ENCODE measurements at places on chromosomes 16 and 17.

DNA sequence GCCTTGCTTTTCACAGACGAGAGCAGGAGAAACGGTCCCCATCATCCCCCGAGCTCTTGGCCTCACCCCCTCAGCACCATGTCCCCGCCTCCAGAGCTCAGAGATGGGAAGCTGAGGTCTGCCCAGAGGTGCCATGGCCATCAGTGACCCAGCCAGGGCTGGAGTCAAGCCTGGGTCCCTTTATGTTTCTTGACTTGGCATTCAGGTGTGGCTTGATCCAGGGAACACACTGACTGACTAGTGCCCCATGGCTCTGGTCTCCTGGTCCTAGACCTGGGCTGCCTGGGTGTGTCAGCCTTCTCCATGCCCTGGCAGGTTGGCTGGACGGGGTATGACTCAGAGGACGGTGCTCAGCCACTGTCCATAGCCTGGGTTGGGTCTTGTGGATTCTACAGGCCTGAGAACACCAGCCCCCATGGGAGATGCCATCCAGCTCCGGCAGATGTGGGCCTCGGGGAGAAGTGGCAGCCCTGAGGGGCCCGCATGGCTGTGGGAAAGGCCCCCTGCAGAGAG, 54.2 kb downstream of the ZFPM1 start:
- no peak for DNase-seq

GRCh38 chr17:7293159-7293558, 1.3 kb downstream of the YBX2 start:
- DNase-seq = no peak

DNA sequence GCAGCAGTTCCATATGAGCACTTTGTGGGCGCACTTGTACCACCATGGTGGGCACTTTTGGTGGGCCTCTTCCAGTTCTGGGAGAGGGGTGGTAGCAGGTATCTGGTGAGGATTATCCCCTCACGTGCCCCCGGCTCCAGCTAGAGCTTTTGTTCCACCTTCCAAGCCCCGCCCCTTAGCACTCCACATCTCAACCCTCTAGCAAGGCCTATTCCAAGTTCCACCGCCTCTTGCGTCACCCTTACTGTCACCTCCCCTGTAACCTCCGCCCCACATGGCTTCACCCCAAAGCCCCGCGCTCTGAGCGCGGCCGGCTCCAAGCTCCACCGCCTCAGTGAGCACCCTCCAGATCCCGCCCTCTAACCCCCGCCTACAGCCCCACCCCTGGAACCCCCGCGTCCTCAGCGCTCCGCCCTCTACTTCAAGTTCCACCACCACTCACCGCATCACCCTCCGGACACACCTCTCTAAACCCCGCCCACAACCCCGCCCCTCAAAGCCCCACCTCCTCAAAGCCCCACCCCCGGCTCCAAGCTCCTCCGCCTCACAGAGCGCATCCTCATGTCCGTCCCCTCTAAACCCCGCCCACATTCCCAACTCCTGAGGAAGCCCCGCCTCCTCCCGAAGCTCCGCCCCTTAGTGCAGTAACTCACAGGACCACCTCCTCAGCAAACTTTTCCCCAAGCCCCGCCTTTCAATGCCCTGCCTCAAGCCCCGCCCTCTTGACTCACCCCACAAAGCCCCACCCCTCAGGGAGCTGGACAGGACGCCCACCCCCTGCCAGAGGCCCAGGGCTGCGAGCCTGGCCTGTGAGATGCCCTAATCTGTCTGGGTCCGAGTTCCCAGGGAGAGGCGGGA, 11.1 kb downstream of the SCN4A start:
- DNase-seq = peak; percentile 88

DNA sequence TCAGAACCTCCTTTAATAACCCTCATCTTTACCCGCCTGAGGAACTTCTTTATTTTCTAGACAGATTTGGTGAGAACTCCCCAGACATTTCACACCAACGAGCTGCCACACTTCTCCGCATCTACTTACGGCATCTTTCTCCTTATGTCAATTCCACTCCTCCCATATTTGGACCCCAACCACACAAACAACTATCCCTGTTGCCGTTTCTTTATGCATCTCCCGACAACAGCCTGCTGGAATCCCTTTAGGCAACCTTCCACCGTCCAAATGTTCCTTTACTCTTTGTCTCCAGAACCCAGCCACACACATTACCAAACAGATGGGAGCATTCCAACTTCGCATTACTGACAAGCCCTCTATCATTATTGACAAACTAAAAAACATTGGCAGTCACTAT, 8.8 kb upstream of the ENDOV start:
- no peak for DNase-seq

GRCh38 chr17:77691216-77692085, 267.1 kb upstream of the TNRC6C start:
- no peak for DNase-seq

- no peak for DNase-seq
Observed at GRCh38 chr17:82649501-82650261, 1.4 kb upstream of the WDR45B start.

DNA sequence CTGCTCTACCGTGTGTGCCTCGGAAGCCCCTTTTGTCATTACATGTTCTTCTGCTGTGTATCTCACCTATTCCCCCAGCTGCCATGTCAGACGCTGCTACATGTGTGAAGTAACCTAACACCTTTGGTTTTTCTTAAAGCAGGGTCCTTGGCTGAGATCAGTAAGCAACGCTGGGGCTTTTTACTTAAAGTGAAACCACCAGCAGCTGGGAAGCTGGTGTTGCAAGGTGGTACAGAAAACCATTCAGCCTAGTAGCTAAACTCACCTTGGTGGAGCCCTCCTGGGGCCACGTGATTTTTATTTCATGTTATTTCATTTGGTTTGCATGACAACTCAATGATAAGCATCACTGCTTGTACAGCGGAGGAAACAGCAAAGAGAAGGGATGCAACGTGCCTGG, 62.6 kb downstream of the PLCG2 start:
- DNase-seq = no peak

DNA sequence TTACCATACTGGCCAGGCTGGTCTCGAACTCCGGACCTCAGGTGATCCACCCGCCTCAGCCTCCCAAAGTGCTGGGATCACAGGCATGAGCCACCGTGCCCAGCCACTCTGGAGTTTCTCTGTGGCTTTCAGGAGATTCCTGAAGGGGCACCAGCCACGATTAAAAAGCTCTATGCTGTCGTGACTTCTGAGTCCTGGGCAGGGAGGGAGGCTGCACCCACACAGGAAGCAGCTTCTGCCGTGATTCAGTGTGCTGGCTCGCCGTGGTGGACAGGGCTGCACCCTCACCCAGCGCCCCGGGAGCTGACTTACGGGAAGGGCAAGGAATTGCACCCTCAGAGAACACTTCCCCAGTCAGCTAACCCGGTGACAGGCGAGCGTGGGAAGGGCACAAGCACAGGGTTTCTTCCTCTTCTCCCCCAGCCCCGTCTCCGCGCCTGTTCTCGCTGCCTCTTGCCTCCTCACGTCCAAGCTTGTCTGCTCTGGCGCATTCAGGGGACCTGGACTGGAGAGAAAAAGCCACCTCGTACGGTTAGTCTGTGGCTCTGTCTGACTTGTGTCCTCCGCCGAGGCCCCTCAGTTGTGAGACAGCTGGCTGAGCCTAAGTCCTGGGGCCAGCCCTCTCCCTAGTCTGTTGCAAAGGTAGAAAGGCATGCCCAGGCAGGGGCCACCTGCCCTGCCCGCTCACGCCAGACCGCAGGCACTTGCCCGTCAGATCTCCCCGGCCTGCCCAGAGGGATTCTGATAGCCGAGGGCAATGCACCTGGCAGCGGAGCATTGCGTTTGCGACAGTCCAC, 145.0 kb downstream of the SEC14L1 start:
- peak; percentile 82 for DNase-seq

GRCh38 chr16:19419698-19420075, 2.0 kb downstream of the TMC5 start:
- no peak for DNase-seq

- no peak for DNase-seq
Observed at GRCh38 chr17:50322271-50322670, 23.7 kb upstream of the XYLT2 start.

GRCh38 chr17:2939714-2940351, 123.6 kb downstream of the OR1D5 start:
- DNase-seq = no peak

DNA sequence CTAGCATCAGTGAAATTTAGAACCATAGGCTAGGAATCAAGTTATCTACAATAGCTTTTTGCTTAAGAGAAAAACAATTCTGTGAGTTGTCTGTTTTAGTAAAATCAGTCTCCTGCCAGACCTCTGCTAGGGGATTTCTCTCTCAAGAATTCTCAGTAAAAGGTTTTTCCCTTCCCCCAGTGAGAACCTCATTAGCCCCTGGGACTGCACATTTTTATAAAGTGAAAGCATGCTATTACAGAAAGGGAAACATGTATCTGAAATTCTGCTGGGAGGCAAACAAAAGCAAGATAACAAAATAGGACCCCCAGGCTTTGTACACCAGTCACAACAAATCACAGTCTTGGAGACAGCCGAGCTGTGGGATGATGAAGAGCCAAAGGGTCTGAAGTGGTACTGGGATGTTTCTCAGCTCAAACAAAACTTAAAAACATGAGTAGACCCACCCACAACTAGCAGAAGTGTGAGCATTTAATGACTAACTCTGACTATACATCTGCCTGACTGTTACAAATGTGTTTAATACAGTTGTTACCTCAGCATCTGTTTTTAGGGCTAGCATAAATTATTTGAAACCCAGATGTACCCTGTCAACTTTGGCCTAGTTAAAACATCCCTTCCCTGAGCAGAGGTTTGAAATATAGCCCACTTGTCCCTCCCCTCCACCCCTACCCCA, 20.0 kb upstream of the GLG1 start:
- DNase-seq = no peak
